SJSA1 (cell line): ENCODE measurements at places on chromosomes 12 and 14. TPM values are rescaled to one million over a fixed set of nuclear protein-coding genes. Genes with fewer than 3 reads are reported as not detected.

GRCh38 chr14:69703047-69704039 lies 63.6 kb upstream of the SRSF5 start:
- no peak overlapping the region for H3K27ac ChIP-seq
- DNase-seq: no peak
- no peaks in the 10 kb centered on the region; the same call in 1 of the 2 replicates for H3K36me3 ChIP-seq
- H3K4me1 ChIP-seq: no peaks in the 10 kb centered on the region

DNA sequence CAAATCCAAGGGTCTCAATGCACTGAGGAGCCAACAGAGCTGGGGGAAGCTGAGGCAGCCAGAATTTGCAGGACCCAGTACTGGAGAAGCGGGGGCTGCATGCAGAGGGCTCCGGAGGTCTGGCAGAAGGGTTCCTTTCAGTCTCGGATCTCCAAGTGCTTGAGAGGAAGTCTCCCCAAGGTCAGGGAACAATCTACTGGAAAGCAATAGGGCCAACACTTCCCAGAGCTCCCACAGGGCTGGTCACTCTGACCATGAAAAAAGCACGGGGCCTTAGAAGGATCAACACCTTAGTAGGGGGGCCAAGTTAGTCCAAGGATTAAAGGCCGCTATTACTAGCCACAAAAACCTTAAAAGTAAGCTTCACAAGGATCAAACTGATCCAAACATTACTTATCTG lies 31.7 kb downstream of the SPPL3 start:
- H3K27ac ChIP-seq: no peak overlapping the region
- no peak for DNase-seq
- H3K36me3 ChIP-seq: no peaks in the 10 kb centered on the region
- no peak overlapping the region for H3K4me3 ChIP-seq
- no peaks in the 10 kb centered on the region for H3K4me1 ChIP-seq

- H3K36me3 ChIP-seq: no peaks in the 10 kb centered on the region
- no peak overlapping the region for H3K4me3 ChIP-seq
- peaks cover 22% of the 10 kb centered on the region for H3K4me1 ChIP-seq
Measured at GRCh38 chr12:470133-470532, 10.4 kb downstream of the B4GALNT3 start.

The CLBA1 gene
- total RNA-seq: 3.6 and 3.8 TPM in 2 replicates

GRCh38 chr12:27623645-27624044 lies 72.6 kb upstream of the REP15 start:
- H3K4me3 ChIP-seq: no peak overlapping the region
- no peaks in the 10 kb centered on the region for H3K27me3 ChIP-seq
- H3K27ac ChIP-seq: no peak overlapping the region; the same call in 1 of the 2 replicates
- no peaks in the 10 kb centered on the region for H3K36me3 ChIP-seq
- H3K4me1 ChIP-seq: peaks cover 63% of the 10 kb centered on the region

DNA sequence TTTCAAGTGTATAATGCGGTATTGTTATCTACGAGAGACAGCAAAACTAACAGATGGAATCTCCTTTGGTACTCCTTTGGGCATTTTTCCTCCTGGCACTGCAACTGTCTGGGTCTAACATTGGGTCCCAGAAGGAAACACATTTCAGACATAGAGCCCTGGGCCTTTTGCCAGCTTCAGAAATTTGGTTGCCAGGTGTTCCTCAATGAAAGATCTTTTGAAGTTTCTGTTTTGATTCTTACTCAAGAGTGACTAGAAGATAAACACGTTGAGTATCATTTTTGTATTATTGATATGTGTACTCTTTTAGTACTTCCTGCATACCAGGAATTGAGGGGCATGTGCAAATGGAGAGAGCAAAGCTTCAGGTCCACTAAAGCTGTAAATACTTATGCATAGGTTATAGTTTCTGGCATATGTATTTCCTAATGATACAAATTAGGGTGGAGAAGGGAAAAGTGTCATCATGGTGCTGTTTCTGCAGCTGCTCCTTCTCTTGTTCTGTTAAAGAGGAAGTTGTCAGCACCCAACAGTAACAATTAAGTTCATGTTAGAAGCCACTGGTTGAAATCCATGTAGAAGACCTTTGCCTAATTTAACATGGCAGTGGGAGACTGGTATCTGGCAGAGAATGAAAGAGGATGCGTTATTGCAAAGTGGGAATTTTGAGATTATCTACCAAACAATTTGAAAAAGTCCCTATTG lies 53.5 kb downstream of the SLC38A6 start:
- H3K4me1 ChIP-seq: no peaks in the 10 kb centered on the region
- H3K27ac ChIP-seq: no peak overlapping the region
- DNase-seq: no peak
- no peaks in the 10 kb centered on the region for H3K36me3 ChIP-seq
- H3K4me3 ChIP-seq: no peak overlapping the region
- no peaks in the 10 kb centered on the region for H3K27me3 ChIP-seq

DNA sequence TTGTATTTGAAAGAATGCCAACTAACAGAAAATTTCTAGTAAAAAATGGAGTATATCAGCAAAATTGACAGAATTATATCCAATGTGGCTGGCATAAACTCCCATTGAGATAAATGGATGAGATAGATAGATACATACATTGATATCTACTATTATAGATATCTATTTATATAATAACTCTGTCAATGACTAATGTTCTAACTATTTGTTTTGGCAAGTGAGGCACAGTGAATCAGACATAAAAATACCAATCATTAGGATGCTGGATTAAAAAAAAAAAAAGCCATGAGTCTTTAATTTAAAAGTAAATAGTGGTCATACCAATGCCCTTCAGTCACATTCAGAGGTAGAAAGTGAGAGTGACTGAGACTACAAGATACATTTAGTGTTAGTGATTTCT lies 33.7 kb upstream of the GLIPR1 start:
- H3K4me1 ChIP-seq: peaks cover 12% of the 10 kb centered on the region
- H3K36me3 ChIP-seq: no peaks in the 10 kb centered on the region
- no peak overlapping the region for H3K4me3 ChIP-seq
- no peaks in the 10 kb centered on the region for H3K27me3 ChIP-seq

The RGS6 gene
- total RNA-seq: not detected in 2 replicates

DNA sequence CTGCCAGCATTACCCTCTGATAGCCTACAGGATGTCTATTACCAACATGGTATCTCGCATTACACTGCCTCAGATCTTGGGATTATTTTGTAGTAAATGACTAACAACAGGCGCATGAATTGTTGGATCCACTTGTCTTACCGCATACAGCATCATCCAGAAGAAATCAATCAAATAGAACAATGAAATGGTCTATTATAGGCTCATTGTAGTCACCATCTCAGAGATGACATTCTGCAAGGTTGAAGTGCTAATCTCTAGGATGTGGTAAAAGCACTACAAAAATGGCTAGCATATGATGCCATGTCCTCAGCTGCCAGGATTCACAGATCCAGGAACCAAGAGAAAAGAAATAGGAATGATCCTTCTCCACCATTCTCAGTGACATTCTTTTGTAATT lies 52.0 kb downstream of the WASHC3 start:
- no peak overlapping the region for H3K27ac ChIP-seq
- no peaks in the 10 kb centered on the region for H3K27me3 ChIP-seq
- DNase-seq: no peak
- no peak overlapping the region for H3K4me3 ChIP-seq
- no peaks in the 10 kb centered on the region for H3K4me1 ChIP-seq

DNA sequence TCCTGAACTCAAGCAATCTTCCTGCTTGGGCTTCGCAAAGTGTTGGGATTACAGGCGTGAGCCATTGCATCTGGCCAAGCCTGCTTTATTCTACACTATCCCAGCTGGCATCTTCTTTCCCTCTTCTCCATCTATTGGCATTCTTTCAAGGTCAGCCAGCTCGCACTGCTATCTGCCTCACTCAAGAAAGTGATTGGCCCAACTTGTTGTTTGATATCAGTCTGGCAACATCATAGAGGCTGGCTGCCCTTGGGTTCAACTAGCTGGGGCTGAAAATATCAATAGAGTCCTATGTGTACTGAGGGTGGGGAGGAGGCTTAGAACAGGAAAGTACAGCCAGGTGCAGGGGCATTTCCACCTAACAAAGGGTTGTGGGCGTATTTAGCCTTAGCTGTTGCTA lies 17.1 kb downstream of the GMFB start:
- H3K27ac ChIP-seq: no peak overlapping the region
- H3K4me3 ChIP-seq: no peak overlapping the region
- no peaks in the 10 kb centered on the region; the same call in 1 of the 2 replicates for H3K36me3 ChIP-seq
- H3K27me3 ChIP-seq: no peaks in the 10 kb centered on the region

GRCh38 chr14:35412272-35413056 lies 7.9 kb upstream of the NFKBIA start:
- no peak overlapping the region for H3K4me3 ChIP-seq
- peaks cover 20% of the 10 kb centered on the region for H3K4me1 ChIP-seq
- DNase-seq: no peak
- no peaks in the 10 kb centered on the region for H3K27me3 ChIP-seq
- H3K27ac ChIP-seq: no peak overlapping the region
- no peaks in the 10 kb centered on the region for H3K36me3 ChIP-seq

DNA sequence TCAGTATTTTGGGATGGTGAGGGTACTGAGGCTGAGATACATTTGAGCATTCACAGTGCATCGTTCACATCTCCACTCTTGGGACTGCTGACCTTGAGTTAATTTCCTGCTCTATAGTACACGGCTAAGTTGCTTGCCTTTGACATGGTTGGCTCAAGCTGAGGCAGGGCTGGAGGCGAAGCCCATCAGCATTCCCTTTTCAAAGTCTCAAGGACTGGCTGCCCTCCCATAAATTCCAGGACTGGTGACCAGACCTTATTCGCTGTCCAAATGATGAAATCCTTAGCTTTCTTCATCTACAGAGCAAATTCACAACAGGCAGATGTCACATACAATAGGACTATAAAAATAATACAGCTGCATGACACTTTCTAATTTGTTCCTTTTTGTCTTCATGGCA lies 85.9 kb downstream of the SSPN start:
- H3K27ac ChIP-seq: no peak overlapping the region
- no peak overlapping the region for H3K4me3 ChIP-seq
- peaks cover 22% of the 10 kb centered on the region for H3K4me1 ChIP-seq
- DNase-seq: no peak
- no peaks in the 10 kb centered on the region for H3K27me3 ChIP-seq

DNA sequence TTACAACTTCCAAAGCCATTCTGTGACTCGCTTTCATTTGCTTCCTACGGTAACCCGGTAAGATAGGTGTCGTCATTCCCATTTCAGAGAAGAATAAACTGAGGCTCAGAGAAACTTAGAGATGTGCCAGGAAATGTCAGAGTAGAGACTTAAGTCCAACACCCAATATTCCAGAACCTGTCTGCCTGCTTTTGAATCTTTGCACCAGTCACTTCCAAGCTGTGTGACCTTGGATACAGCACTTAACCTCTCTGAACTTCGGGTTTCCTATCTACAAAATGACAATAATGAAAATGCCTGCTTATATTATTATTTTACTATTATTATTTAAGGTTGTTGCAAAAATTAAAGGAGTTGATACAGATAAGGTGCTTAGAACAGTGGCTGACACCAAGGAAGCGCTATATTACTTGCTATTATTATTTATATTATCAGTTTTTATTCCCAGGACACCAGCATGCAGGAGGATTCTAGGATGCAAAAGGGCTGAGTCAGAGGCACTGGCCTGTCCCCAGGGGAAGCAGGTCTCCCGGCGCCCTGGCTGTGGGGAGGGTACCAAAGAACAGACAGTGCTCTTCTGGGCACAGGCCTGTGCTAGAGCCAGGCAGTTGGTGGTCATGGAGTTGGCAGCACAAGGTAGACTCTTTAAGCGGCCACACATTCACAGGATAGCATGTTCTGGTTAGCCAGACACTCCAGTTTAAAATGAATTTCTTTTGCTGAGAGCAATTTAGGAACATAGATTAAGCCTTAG lies 5.4 kb downstream of the HSPB8 start:
- no peaks in the 10 kb centered on the region for H3K27me3 ChIP-seq
- H3K4me3 ChIP-seq: no peak overlapping the region
- no peak for DNase-seq
- H3K36me3 ChIP-seq: no peaks in the 10 kb centered on the region; the same call in 1 of the 2 replicates
- no peak overlapping the region for H3K27ac ChIP-seq
- H3K4me1 ChIP-seq: peaks cover 20% of the 10 kb centered on the region

The CLEC2A gene
- total RNA-seq: not detected in 2 replicates

The WASHC4 gene
- 58.1 and 70.5 TPM in 2 replicates for total RNA-seq

DNA sequence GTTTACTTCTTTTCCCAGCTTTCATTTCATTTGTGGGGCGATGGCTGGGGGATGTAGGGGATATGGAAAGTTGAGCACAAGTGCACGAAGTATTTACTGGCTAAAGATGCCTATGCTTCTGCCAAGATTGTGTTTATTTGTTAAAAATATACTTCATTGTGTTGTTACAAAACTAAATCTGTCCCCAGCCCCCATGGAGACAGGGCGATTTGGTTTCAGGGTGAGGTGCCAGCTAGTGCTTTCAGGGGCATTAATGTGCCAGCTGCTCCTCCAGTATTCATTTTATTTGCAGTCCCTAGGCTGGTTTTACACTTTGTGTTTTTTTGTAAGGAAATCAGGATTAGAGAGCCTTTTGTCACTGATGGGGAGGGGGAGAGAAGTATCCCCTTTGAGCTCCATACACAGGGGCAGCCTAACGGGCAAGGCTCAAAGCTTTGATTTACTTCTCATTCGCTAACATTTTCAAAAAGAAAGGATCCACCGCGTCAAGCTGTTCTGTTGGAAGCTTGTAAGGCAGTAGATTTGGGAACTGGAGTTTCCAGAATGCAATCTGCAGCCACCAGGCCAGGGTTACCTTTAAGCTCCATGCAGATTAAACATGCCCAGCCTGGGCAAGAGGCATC lies 198.7 kb upstream of the PLEKHG7 start:
- H3K36me3 ChIP-seq: no peaks in the 10 kb centered on the region
- no peak for DNase-seq

The CERS5 gene
- total RNA-seq: 23.1 and 36.3 TPM in 2 replicates

DNA sequence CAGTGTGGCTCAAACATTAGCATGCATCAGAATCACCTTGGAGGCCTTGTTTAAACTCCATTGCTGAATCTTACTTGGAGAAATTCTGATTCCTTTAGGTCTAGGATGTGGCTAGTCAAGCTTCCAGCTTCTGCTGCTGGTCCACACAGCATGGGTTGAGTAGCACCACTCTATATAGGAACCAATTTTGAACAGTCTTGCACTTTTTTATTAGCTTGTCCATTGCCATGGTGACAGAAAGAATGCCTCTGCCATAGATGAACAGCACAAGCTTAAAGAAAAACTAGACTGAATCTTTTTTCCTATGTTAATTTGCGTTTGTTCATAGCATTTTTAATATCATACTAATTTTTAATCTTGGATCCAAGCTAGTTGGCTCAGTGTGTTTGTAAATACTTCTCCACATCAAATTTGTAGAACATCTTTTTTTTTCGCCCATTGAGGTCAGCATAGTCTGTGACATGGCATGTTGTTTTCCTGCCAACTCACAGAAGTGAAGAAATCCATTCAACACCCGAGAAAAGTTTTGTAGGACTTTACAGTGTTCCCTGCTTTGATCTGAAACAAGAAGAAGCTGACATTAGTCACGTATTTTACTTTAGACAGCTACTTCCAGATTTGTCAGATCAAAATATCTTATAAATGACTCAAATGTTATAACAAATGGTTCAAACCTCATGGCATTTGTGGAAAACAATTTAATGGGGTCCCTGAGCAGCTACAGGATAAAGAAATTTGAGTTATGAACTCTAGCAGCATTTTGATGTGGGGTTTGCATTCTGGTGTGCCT lies 438.8 kb downstream of the EGLN3 start:
- no peaks in the 10 kb centered on the region for H3K4me1 ChIP-seq
- no peaks in the 10 kb centered on the region for H3K27me3 ChIP-seq
- H3K36me3 ChIP-seq: no peaks in the 10 kb centered on the region

- H3K4me1 ChIP-seq: no peaks in the 10 kb centered on the region
- no peak for DNase-seq
- H3K36me3 ChIP-seq: no peaks in the 10 kb centered on the region
- no peak overlapping the region for H3K27ac ChIP-seq
Measured at GRCh38 chr14:101739446-101740141, 21.9 kb upstream of the PPP2R5C start.

GRCh38 chr12:5718073-5718472 lies 227.0 kb downstream of the ANO2 start:
- H3K27me3 ChIP-seq: peaks cover 26% of the 10 kb centered on the region
- H3K27ac ChIP-seq: no peak overlapping the region
